ENCODE measurements at places on chromosomes 2 and 18.

DNA sequence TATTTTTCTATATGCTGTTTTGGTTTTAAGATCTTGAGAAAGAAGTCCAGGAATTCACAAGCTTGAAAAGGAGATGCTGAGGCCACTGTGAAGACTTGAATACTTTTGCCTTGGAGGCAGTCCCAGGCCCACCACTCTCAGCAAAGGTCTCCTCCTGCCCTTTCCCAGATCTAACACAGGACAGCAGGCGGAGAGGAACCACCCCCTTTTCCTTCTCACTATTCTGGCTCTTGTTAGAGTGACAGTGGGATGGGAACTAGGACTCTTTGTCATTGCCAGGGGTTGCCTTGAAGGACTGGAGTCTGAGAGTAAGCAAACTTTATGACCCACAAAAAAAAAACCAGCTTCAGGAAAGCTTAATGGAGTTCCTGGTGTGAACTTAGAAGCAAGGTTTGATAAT, 54.7 kb downstream of the E2F6 start:
- DNase-seq: no peak

DNA sequence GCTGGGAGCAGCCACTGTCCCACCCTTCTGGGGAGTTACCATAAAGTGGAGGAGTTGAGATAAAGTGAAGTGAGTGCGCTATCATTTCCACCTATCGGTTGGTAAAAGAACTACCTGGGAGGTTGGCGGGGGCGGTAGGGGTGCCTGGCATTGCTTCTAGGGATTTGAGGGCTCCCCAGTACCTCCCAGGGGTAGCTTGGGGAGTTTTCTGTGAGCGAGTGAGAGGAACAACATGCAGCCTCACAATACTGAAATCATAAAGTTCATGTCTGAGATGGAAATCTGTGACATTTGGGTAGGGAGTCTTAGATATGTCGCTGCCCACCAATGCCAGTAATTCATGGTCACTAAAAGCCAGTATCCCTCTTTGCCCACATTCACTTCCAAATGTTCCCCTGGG, 68.7 kb downstream of the PRKCE start:
- DNase-seq: no peak

DNA sequence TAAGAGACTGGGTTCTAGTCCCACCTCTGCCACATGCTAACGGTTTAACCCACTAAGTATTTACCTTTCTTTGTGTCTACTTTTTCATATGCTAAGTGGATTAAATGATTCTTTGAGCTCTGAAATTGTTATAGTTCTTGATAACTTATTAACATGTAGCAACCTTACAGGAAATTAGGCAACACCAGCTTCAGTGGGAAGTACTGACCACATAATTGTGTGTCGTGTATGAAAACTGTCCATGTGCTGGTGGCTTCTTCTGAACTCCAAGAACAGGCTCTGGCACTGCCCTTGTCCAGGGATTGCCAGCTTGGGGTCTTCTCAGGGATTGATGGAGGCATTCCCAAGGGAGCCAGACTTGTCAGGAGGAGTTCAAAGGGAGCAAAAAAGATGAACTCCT, 427.7 kb downstream of the TGIF1 start:
- no peak for DNase-seq

- DNase-seq: no peak
Observed at GRCh38 chr2:223997938-223998337, 40.7 kb downstream of the MRPL44 start.

GRCh38 chr2:187091664-187092063, 242.7 kb upstream of the ZSWIM2 start:
- DNase-seq: no peak

- no peak for DNase-seq
Observed at GRCh38 chr2:236168110-236169080, at the start of gene GBX2. GBX2 (minus strand) TSS chr2:236168386; CDS start chr2:236167971, 415 bp downstream.

DNA sequence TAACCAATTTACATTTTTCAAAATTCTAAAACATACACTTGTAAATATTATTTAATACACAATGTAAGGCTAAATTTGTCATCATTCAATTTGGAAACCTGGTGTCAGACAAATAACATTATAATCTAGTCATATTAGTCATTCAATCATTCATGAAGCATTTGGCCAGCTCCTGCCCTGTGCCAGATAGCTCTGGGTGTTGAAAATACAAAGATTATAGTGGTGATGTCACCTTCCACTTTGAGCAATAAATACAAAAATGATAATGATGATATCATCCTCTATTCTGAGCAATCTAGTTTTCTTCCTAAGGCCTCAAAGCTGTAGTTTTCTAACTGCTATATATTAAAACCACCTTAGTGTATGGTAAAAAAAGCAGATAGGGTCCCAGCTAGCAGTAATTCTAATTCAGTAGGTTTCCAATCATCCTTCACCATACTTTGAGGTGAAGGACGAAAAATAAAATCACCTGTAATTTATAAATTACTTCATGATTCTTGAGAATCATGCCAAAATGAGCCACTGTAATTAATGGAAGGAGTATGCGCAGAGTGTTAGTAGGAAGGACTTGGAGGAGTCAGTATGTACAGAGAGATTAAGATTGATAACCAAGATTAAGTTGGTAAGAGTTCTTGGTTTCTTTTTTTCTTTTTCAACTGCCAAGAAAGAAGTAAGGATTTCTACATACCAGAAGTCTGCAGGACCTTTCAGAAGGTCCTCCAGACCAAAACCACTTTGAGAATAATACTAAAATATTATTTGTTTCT, 23.2 kb downstream of the MEMO1 start:
- DNase-seq: no peak

DNA sequence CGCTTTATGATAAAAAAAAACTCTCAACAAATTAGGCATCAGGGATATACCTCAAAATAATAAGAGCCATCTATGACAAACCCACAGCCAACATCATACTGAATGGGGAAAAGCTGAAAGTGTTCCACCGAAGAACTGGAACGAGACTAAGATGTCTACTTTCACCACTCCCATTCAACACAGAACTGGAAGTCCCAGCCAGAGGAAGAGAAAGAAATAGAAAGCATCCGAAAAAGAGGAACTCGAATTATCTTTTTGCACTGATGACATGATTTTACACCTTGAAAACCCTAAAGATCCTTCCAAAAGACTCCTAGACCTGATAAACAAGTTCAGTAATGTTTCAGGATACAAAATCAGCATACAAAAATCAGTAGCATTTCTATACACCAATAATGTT, 121.6 kb downstream of the ZRANB3 start:
- DNase-seq: no peak

DNA sequence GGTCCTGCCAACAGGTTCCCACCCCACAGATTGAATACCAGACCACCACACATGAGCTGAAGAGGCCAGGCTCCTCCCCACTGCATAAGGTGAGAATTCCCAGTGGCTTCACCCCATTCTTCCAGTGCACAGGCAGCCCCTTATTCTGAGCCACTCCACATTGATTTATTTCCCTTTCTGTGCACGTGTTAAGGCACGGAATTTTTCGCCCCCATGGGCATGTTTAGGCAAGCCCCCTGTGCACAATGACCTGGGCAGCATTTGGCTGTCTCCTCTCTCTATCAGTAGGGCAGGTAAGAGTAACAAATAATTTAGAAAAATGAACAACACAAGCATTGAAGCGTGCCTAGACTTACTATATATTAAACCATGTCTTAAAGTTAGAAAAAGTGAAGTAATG, 15.2 kb upstream of the CHAC2 start:
- DNase-seq: no peak

- no peak for DNase-seq
Observed at GRCh38 chr2:200221055-200221955, 85.2 kb upstream of the SPATS2L start.

DNA sequence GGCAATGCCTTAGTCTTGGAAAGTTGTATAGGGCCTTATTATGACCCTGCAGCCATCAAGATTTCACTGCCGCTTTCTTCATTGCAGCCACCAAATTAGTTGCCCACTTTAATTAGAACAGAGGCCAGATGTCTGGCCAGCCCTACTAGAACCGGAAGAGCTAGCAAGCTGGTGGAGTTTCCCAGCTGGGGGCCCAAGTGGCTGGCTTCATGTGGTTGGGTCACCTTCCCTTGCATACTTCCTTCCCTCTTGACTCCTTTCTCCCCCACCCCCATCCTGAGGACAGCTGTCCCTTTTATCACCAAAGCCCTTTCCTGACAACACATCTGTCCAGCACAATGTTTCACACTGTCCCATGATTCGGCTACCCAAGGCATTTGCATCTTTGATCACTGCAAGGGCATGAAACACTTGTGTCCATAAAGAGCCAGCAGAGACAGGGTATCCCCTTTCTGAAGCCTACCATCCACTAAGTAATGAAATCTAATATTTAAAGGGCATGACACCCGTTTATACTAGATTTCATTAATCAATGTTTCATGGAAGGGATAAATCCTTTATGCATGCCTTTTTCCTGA, 187.2 kb downstream of the BCL11A start:
- no peak for DNase-seq

DNA sequence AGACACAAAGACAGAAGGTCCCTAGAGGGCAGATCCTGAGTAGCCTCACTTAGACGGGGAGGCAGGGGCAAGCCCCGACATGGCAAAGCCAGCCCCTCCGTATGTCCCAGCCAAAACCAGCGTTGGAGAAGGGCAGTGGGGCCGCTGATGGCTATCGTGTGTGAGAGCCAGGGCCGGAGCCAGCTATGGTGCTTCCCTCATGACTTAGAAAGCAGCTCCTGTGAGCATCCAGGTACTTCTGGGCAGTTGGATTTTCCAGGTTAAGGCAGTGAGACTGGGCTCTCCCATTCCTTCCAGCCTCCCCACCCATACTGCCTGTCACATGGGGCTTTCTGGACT, 31.2 kb upstream of the ROCK2 start:
- no peak for DNase-seq

- no peak for DNase-seq
Observed at GRCh38 chr18:23552505-23552904, 33.8 kb downstream of the NPC1 start.

- DNase-seq: no peak
Observed at GRCh38 chr2:199962203-199962602, 6.8 kb downstream of the MAIP1 start.

All from activated T-cell treated with anti-CD3 and anti-CD28 coated beads for 24 hours (primary cell).